Liver (tissue), 10 donors: ENCODE measurements at places on chromosomes 5 and 9. TPM values are rescaled to one million over a fixed set of nuclear protein-coding genes. Genes with fewer than 3 reads are reported as not detected.
A peak's percentile ranks its signal among the peaks of the same experiment; 100 is the strongest.

The FOXE1 gene
- total RNA-seq, result not detected

The CARTPT gene
- total RNA-seq, result not detected

The GNA14 gene
- 1.1 TPM for total RNA-seq

The FOXD4 gene
- 0.05 TPM for total RNA-seq

The IFNK gene
- total RNA-seq, result not detected

The STK32A gene
- 0.09 TPM for total RNA-seq

The SLC1A3 gene
- 3.3 TPM for total RNA-seq

The HMCN2 gene
- total RNA-seq, result 1.8 TPM

The DMRT2 gene
- total RNA-seq, result not detected

The HSD17B3 gene
- total RNA-seq, result 0.75 TPM

- DNase-seq, result no peak
Observed at GRCh38 chr5:120621339-120621738, 157.2 kb downstream of the PRR16 start.

- no peak for DNase-seq
Observed at GRCh38 chr5:170599756-170600155, 95.9 kb downstream of the KCNIP1 start.

GRCh38 chr9:128396970-128397613 is 23.6 kb upstream of the CERCAM start:
- no peak for DNase-seq

GRCh38 chr9:93302586-93303257 is 118.8 kb downstream of the WNK2 start:
- peak; percentile 46 for DNase-seq

GRCh38 chr9:131012396-131012917 is 3.5 kb downstream of the LAMC3 start:
- DNase-seq, result no peak

DNA sequence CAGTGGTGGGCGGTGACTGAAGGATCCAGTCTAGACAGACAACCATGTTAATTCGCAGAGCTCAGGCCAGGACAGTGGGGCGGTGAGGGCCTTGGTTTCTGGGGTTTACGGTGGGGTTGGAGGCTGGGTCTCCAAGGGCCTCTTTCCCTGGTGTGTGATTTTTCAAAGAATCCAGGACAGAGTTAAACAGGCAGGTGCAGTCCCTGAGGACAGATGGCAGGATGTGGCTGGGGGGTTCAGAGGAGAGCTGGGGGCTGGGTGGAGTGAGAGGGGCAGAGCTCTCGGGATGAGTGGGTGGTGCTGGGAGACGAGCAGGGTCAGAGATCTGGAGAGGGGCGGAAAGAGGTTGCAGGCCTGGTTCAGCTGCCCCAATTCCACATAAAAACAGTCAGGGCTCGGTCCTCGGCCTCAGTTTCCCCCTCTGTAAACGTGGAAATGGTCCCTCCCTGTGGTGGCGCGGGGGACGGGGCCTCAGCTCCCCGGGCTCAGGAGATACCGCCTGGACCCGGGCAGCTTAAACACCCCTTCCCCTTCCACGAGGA is 145.9 kb downstream of the GAPVD1 start:
- DNase-seq, result no peak

DNA sequence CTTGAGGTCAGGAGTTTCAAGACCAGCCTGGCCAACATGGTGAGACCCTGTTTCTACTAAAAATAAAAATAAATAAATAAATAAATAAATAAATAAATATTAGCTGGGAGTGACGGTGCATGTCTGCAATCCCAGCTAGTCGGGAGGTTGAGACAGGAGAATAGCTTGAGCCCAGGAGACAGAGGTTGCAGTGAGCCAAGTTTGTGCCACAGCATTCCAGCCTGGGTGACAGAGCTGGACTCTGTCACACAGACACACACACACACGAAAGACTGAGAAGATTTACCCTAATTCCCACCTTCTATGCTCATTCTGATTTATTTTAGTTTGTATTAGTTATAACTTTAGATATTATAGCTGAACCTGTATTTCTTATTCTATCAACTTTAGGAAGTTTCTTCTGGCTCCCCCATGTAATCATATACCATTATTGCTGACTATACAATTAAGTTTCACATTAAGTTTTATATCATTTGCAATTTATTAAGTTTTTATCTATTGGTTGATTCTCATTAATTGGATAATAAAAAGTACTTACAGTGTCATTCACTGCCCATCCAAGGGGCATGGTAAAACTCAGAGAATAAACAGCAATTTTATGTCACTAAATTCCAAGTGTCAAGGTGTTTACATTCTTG is 20.8 kb downstream of the ABHD17B start:
- no peak for DNase-seq

DNA sequence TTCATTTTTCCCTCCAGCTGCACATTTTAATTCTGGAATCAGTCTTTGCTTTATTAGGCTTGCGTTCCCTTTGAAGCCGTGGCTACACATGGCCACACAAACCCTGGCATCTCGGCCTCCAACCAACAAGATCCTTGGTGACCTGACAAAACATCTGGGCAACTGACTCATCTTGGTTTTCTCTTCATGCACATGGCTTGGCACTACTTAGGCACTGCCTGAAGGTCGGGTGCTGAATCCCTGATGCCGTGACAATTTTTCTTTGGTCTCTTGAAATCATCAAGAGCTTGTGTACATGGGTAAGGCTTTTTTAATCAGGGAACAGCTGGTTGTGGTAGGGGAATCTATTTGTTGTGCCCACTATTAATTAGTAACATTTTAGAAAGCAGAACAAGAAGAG is 16.0 kb upstream of the PAPPA start:
- no peak for DNase-seq

DNA sequence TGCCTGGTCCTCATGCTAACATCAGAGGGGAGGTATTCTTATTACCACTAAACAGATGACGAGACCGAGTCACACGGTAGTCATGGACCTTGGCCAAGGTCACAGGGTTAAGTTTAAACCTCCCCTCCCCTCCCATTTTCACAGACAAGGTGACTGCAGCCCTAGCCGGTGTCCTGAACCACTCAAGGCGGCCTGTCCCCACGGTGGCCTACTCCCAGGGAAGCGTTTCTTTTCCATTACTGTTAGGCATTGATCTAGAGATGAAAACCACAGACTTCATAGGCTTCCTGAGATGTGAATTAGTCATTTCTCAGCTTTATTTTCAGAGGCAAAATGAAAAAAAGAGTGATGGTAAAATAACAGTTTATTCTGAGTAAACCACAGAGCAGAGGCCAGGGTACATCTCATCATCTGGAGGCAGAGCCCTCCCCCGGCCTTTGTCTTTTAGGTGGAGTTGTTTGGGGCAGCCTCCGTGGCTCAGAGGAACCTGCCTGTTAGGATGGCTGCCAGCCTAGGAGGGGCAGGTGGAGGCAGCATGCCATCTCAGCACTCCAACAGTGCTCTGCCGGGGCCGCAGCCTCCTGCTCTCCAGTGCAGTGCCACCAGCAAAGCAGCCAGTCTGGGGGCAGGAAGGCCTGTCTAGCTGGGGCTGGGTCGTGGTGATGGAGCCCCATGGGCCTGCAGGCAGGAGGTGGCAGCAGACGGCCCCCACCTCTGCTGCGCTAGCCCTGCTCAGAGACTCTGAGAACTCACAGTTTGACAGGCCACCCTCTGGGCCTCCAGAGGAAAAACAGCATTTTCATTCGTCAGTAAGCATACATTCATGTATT is 71.2 kb downstream of the RAPGEF1 start:
- no peak for DNase-seq

GRCh38 chr9:37873955-37874354 is 30.0 kb downstream of the SLC25A51 start:
- no peak for DNase-seq

DNA sequence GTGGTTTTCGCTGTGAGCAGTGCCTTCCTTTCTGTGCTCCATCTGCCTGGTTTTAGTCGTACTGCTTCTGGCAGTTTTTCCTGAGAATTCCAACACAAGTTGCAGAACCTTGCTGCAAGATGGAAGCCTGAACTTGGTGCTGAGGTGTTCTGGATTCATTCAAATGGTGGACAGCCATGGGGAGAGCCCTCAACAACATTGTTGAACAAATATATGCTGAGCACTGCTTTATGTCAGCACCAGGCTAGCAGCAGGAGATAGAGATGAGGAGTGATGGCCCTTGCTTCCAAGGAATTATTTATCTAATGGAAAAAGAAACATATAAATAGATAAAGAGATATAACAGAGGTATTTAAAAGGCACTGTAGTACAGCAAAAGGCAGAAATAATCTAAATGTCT is 7.3 kb upstream of the RPS6 start:
- DNase-seq, result no peak

DNA sequence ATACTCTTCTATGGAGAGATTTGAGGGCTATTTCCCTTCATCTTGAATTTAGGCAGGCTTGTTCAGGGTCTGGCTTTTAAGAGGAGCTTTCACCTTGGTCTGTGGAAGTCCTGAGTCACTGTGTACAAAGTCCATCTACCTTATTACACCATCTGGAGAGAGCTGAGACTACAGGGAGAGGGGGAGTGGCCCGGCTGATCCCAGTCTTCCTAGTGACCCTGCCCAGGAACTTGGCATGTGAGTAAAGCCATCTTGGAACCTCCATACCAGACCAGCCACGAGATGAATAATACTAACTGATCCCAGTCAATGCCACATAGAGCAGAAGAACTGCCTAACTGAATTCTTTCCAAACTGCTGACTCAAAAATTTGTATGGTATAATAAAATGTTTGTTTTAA is 8.4 kb upstream of the IL6ST start:
- no peak for DNase-seq

DNA sequence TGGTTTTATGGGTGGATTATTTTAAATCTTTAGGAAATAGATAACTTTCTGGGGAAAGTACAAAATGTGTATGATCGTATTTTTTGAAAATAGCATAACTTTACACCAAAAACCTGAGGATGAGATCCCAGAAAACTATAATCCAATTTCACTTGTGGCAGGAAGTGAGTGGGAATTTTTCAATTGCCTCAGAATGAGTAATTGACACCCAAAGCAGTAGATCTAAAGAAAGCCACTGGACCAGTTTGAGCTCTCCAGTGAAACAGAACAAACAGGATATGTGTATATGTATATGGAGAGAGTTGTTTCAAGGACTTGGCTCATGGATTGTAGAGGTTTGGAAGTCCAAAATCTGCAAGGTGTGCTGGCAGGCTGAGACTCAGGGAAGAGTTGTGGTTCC is 109.2 kb upstream of the SHB start:
- DNase-seq, result no peak

GRCh38 chr5:177327539-177328522 is 16.1 kb upstream of the MXD3 start:
- DNase-seq, result no peak

DNA sequence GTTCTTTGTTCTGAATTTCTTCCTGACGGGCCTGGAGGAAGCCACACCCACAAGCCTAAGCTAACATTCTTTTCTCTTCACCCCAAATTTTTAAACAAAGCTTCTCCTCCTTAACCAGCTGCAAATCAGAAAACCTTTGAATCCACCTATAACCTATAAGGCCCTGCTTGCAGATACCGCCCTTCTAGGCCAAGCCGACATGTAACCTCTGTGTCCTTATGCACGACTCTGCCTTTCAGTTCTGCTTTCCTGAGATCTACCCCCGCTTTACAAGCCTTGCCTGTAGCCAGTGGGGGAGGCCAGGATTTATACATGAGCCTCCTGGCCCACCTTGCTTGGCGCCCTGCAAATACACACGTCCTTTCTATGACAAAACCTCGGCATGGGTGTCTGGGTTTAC is 19.3 kb downstream of the BRD9 start:
- no peak for DNase-seq
